Psoas muscle (tissue), 8 donors: ENCODE measurements at places on chromosomes 16 and 17. TPM values are rescaled to one million over a fixed set of nuclear protein-coding genes. Genes with fewer than 3 reads are reported as not detected.

GRCh38 chr16:23258919-23259237 is 43.2 kb upstream of the SCNN1B start:
- DNase-seq: no peak

KCNH6 gene
- polyA plus RNA-seq: not detected

CRHR1 gene
- 0.09 TPM for polyA plus RNA-seq

CLEC19A gene
- not detected for polyA plus RNA-seq

HS3ST3A1 gene
- polyA plus RNA-seq: 0.64 TPM

TBC1D3K gene
- not detected for polyA plus RNA-seq

MMP15 gene
- polyA plus RNA-seq: 6.4 TPM
